ENCODE measurements at places on chromosomes 7 and 10.

- no peak for DNase-seq
Observed at GRCh38 chr7:94274828-94275227, 119.9 kb upstream of the COL1A2 start.

- no peak for DNase-seq
Observed at GRCh38 chr7:99557940-99558305, 519 bp upstream of the ZNF655 start.

DNA sequence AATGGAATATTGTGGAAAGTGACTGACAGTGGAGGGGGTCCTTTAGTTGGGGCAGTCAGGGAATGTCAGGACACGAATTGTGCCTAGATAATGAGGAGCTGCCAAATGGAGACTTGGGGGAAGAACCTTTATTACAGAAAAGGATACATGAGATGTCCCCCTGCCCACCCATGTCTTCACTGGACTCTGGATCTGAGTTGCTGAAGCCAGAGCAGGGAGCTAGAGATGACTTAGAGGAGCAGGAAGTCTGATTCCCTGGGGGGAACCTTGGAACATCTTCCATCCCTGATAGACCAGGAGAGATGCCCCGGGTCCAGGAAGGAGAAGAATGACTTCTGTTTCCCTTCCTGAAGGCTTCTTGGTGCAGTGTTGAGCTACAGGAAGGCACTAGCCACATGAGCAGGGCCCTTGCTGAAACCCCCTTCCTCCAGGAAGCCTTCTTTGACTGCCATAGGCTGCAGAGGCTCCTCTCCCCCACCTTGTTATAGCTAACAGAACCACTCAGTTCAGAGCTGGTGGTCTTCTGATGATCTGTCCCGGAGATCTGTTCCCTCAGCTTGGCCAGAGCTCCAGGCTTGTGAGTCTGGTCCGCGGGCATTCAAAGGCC, 747 bp upstream of the NEURL1 start:
- DNase-seq = no peak

DNA sequence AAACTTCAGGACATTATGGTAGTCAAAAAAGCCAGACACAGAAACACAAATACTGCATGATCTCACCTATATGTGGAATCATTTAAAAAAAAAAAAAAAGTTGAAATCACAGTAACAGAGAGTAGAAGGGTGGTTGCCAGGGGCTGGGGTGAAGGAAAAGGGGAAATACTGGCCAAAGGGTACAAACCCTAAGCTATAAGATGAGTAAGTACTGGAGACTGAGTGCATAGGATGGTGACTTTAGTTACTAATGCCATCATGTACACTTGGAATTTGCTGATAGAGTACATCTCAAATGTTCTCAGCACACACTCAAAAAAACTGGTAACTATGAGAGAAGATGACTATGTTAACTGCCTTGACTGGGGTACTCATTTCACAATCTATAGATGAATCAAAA, 39.9 kb downstream of the JCAD start:
- no peak for DNase-seq

DNA sequence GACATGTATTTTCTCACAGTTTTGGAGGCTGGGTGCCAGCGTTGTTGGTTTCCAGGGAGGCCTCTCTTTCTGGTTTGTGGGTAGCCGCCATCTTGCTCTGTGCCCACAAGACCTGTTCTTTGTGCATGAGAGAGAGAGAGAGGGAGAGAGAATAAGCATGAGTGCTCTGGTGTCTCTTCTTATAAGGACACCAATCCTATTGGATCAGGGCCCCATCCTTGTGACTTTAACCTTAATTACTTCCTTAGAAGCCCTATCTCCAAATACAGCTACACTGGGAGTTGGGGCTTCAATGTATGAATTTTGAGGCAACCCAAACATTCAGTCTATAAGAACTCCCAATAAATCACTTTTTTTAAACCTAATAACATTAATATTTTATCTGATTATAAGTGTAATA, 114.6 kb downstream of the PARP12 start:
- DNase-seq = no peak

GRCh38 chr10:11437391-11438142, 173.9 kb downstream of the USP6NL start:
- DNase-seq = peak; percentile 67

- no peak for DNase-seq
Observed at GRCh38 chr7:24842029-24842428, 84.8 kb upstream of the GSDME start.

DNA sequence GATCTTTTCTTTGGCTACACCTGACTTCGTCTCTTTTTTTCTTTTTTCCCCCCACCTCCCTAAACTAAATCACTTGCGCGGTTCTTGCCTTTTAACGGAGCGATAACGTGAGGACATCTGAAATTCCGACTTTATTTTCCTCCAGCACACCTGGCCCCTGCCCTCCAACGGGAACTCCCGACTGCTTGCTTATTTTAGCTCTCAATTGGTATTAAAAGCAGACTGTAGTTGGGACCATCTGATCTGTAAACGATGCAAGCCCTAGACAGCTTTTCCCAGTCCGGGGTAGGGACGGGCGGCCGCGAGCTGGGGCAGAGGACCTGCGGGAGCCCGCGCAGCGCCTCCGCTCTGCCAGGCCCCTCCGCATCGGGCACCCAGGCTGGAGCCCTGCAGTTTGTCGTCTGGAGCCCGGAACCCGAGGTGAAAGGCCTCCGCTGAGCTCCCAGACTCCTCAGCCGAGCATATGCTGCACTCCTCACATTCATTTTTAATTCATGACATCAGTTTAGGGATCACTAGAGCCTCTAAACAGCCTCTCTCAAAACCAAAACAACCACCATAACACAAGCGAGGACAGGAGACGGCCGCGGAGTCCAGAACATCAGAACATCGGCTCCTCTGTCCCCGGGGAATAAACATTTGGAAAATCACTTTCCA, 10.0 kb upstream of the EMX2 start:
- DNase-seq = no peak

DNA sequence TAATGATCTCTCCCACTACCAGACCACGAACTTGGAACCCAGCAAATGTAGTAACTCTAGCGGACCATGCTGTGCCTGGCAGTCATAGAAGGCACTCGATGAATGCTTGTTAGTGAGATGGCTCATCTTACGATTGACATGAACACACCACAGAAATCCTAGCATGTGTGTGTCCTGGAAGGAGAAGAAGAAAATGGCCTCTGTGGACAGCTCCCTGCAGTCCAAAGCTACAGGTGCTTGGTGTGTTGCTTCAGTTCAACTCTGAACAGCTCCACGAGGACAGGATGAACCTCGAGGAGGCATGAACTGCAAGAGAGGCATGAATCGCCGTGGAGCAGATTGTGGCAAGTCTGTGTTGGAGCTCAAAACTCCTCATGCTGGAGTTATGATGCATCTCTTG, 93.5 kb downstream of the KLF6 start:
- DNase-seq = no peak

DNA sequence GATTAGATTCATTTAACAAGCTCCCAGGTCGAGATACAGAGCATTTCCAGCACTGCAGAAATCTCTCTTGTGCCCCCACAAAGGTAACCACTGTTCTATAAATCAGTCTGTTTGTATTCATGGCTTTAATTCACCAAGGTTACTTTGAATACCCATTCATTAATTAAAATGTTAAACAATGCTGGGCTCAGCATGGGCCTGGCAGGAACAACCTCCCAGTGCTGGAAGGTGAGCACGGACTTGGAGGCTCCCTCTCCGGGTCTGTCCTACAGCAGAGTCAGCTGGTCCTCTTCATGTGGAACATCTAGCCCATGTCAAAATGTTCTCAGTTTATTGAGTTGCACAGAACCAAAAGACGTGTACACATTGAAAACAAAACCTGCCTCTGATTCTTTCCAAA, 15.6 kb upstream of the EFCAB10 start:
- DNase-seq = no peak

- no peak for DNase-seq
Observed at GRCh38 chr10:114565066-114565465, 93.0 kb downstream of the ABLIM1 start.

DNA sequence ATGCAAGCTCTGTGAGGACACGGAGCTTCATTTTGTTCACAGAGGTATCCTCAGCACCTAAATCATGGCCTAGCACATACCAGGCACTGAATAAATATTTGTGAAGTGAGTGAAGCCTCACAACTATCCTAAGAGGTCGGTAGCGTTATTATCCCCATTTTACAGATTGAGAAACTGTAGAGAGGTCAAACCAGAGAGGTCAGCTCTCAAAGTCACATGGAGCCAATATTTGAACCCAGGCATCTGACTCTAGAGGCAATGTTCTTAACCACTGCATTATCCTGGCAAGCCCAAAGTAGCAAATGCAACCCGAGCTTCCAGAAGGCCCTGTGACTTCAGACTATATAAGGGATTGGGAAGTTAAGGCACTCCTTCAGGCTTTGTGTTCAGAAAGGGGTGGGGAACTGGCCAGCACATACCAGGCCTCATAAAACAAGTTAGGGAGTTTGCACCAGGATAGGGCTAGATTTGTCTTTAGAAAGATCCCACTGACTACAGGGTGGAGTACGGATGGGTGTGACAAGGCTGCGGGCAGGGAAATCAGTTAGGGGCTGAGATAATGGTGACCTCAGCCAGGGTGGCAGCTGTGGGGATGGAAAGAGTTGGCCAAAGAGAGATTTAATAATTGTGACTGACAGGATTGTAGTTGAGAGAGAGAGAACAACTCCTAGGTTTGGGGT, 101.4 kb downstream of the TBXAS1 start:
- DNase-seq = no peak

- no peak for DNase-seq
Observed at GRCh38 chr7:105261689-105262088, 127.0 kb downstream of the SRPK2 start.

DNA sequence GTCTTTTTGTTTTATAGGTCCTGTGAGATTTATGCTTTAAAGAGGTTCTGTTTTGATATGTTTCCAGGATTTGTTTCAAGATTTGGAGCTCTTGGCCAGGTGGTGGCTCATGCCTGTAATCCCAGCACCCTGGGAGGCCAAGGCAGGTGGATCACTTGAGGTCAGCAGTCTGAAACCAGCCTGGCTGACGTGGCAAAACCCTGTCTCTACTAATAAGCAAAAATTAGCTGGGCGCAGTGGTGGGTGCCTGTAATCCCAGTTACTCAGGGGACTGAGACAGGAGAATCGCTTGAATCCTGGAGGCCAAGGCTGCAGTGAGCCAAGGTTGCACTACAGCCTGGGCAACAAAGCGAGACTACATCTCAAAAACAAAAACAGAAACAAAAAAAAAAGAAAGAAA, 8.3 kb upstream of the HYAL4 start:
- DNase-seq = no peak

DNA sequence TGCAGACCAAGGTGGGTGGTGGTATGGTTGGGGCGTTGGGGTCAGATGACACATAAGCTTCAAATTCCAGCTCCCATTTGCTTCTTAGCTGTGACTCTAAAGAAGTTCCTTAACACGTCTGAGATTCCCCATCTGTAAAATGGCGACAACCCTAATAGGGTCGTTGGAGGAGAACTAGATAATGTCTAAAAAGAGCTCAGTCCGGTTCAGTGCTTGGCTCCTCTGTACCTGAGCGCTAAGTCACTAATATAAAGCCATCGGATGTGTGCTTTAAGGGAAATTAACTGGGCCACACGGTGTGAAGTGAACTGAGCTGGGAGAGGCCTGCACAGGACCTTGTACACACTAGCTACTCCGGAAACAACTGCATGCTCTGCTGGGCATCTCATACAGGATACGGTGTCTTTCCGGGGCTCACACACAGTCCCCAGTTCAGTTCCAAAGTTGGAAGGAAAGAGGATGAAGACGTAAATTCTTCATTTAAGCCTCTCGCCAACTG, 476 bp upstream of the ZFYVE27 start:
- DNase-seq = no peak

DNA sequence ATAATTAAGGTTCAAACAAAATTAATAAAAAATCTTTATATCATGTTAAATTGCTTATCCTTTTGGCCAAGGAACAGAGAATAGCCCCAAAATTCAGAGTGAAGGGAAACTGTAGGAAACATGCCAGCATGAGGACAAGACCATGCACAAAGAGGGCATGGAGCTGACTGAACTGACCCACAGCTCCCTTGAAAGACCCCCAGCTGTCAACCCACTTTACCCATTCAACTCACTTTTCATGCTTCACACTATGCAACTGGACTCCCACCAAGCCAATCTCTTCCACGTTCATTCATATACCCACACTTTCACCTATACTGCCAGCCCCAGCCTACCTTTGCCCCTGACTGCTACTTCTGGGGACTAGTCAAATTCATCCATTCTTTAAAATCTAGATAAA, 10.2 kb downstream of the FBXW4 start:
- no peak for DNase-seq

DNA sequence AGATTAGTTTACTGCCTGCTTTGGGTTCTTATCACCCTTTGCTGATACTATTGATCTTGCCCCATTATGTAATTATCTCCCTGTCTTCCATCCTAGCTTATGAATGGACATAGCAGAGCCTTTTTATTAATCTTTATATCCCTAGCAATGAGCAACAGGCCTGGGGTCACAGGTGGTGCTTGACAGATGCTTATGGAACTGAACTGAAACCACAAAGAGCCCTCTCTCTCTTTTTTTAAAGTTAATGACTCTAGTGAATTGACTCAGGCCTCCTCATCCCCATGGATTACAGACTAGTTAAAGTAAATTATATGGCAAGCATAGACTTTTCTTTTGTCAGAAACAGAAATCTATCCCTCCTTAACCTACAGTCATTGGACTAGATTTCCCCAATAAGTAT, 265.2 kb downstream of the PHTF2 start:
- DNase-seq = no peak

- peak; percentile 90 for DNase-seq
Observed at GRCh38 chr10:71999360-72000072, 35.3 kb downstream of the CHST3 start.

DNA sequence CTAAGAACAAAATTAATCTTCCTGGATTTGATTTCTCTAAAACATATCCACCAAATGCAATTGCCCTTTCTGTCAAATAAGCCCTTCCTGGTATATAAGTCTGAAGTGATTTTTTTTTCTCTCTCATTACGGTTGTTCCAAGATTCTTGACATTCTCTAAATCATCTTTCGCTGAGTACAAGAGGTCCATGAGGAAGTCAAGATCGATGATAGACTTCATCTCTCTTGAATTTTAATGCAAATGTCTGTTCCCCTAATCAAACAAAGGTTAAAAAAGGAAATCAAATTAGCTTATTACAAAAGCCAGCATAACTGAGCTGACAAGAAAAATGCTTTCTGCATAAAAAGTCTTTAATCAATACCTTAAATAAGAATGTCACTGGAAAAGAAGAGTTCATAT, 77.4 kb upstream of the ITGB1 start:
- no peak for DNase-seq

DNA sequence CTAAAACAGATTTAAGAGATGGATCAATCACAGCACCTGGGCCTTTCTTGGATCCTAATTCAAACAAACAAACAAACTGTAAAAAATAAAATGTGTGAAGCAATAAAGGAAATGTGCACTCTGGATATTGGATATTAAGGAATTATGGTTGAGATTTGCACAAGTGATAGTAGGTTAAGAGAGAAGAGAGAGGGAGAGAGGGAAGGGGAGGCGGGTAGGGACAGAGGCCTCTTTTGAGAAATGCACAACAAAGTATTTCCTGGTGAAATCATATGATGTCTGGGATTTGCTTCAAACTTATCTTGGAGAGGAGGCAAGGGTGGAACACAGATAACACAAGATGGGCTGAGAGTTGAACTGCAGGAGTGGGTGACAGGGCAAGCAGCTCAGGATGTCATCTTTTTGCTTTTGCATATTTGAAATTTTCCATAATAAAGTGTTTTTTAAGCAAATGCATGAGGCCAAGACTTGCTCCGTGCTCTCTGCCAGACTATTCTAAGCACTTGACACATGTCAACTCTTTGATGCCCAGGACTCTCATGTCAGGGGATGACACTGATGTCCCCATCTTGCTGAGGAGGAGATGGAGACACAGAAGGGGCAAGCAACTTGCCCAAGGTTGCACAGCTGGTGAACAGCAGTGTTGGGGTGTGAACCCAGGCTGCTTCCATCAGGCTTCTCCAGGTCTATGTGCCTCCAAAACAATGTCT, 9.1 kb upstream of the AEBP1 start:
- no peak for DNase-seq
